ENCODE measurements at places on chromosomes 13 and 19.
A peak's percentile ranks its signal among the peaks of the same experiment; 100 is the strongest.

GRCh38 chr13:26529441-26529840, 28.0 kb upstream of the WASF3 start:
- DNase-seq, result no peak

DNA sequence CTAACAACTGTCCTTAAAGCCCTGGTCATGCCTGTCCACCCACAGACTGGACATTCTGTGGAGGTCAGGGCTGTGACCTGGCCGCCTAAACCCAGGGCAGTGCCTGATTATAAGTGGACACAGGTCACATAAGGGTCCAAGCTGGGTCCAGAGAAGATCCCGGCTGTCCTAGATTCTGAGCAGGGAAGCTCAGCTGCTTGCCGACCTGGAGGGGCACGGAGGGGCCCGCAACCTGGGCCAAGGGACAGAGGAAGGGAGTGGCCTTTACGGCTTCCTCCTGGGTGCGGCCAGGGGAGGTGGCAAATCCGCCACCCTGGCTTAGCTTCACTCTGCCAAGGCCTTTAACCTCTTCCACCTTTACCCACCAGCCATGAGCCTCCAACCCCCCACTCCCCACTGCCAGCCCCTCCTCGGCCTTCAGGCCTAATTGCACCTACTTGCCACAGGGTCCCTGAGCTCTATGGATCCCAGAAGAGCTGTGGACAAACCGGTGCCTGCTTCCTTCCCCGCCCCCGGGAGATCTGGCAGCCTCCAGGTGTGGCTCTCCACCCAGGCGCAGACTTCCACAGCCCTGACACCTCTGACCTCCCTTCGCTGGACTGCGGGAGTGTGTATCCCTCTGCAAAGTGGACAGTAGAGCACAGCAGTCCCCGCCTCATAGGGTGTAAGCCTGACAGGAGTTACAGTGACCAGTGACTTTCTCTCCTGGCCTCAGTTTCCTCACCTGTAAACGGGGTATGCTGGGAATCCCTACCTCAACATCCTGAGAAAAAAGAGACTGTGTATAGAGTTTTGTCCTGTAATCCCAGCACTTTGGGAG, 1.7 kb downstream of the CD320 start:
- no peak for DNase-seq

DNA sequence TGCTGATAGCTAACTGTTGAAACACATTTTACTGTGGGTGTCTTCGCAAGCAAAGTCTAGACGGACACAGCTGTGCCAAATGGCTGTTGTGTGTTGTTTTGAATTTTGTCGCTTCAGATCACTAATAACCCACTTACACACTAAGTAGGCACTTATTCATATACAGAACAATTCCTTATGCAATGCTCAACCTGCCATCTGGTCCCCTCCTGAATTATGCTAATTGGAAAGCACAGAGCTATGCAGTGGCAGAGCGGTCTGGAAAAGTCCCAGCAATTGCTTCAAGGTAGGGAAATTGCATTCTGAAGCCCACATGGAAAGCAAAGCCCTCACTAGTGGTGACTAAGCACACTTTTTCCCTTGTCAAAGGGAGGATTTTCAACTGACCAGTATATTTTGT, 69.9 kb downstream of the C13orf42 start:
- peak; percentile 84 for DNase-seq

DNA sequence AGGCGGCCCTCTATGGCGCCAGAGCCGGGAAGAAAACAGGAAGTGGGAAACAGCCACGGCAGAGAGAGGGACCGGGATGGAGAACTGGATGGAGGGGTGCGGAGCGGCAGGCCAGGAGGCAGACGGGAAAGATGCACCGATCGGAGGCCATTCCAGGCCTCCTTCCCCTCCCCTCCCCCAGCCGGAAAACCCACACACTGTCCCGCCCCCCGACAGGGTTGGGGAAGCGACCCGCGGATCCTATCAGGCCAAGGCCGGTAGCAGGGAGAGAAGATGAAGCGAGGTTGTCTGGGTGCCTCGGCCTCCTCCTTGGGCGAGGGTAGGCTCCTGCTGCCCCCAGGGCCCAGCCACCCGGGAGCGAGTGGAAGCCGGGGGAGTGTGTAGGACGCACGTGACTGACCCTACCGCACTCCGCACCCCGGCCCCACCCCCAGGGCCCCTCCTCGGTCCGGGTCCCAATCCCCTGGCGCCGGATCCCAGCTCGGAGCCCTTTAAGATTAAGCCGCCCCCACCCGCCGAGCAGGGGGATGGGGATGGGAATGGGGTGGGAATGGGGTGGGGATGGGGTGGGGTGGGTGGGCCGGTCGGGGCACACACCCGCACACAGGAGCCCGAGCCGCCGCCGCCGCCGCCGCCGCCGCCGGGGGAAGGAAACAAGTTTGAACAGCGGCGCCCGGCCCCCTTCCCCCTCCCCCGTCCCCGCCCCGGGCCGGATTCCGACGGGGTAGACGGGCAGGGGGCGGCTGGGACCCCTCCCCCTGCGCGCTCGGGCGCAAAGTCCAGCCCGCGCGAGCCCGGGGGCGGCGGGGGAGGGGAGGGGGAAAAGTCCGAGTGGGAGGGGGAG, 1.5 kb downstream of the ERF start:
- DNase-seq, result no peak

DNA sequence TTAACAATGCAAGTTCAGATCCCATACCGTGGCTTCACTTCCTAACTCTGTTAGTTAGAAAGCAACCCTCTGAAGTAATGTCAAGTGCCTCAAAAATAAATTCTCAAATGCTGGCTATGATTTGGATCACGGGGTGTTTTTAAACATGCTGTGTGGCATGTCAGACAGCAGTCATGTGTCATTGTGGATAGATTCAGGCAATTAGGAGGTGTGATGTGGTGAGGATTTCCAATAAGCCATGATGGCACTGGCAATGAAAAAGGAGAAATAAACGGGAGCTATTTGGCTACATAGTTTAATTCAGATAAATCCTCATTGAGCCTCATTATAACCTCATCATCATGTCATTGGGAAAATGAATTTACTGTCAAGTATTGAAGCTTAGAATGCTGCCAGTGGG, 130.3 kb downstream of the ATP8A2 start:
- no peak for DNase-seq

DNA sequence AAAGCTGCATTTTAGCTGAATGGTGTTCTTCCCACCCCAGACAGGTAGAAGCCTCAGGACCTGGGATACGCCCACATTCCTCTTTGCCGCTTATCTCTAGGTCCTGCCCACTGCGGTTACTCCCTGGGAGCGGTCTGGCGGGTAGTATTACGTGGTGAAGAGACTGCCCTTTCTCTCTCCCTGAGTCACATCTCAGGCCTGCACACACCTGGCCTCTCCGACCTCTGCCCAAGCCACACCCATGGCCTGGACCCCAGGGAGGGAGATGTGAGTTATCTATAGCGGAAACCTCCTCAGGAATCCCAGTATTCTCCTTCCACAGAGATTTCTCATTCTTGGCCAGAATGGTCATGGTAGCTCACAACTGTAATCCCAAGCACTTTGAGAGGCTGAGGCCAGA, 17.3 kb downstream of the RHPN2 start:
- no peak for DNase-seq

- DNase-seq, result no peak
Observed at GRCh38 chr13:61002686-61003085, 413.0 kb downstream of the PCDH20 start.

DNA sequence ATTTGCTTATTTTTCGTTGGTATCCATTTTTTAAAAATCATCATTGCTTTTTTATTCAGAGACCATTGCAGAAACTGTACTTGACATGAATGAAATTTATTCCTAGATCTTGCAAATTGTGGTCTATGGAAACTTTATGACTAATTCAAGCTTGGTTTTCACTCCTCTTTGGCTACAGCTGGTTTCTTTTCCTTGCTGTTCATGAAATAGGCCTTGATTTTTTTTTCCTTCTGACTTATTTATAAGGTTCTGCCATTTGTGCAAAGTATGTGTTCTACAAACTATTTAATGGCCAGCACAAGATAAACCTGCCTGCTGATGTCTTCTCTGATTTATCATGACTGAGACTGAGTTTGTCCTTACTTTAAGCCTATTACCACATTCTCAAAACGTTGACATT, 764.0 kb upstream of the SLITRK5 start:
- DNase-seq, result no peak

DNA sequence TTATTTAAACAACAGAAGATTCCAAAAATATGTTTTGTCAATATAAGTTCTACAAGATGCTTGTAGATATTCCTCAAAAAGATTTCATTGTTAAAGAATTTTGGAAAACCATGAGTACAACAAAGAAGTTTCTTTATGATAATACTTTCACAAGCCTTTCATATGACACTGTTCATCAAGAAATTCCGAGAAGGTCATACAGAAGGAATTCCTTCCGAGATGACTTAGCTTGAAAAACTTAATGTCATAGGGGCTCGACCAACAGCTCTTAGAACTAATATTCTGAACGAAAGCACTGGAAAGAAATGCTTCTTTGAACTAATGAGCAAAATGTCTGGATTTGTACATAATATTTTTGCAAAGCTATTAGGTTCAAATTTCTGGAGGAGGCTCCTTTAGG, 403.4 kb downstream of the KLF5 start:
- DNase-seq, result no peak

- no peak for DNase-seq
Observed at GRCh38 chr19:11373885-11374432, 507 bp upstream of the SWSAP1 start.

- no peak for DNase-seq
Observed at GRCh38 chr19:867301-867793, 7.9 kb downstream of the CFD start.

DNA sequence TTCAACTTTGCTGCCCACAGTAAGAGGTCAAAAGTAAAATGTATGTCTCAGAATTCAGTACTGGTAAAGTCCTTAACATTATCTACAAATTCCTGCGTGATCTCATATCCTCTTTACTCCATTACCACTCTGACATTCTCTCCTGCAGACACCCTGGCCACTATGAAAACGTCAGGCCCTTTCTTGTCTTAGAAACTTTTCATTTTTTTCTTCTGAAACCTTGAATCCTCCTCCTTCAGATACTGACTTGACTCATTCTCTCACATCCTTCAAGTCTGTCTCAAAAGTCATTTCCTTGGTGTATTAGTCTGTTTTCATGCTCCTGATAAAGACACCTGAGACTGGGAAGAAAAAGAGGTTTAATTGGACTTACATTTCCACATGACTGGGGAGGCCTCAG, 262.3 kb downstream of the POU4F1 start:
- DNase-seq, result no peak

GRCh38 chr13:106299621-106300020, 235.8 kb downstream of the EFNB2 start:
- DNase-seq, result no peak

DNA sequence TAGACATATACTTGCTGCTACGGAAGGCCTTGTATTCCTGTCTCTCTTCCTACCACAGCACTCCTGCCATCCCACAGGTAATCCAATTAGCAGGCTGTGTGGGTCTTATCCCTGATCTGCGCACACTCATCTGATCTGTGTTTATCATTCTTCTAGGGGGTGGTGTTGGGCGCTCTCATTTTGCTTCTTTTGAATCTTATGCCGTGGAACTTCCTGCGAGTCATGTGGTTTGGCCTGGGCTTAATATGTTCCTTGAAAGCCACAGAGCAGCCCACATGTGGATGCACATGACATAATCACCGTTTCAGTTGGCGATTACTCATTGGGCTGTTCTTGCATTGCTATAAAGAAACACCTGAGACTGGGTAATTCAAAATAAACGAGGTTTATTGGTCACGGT, 7.5 kb downstream of the RASA3 start:
- no peak for DNase-seq

DNA sequence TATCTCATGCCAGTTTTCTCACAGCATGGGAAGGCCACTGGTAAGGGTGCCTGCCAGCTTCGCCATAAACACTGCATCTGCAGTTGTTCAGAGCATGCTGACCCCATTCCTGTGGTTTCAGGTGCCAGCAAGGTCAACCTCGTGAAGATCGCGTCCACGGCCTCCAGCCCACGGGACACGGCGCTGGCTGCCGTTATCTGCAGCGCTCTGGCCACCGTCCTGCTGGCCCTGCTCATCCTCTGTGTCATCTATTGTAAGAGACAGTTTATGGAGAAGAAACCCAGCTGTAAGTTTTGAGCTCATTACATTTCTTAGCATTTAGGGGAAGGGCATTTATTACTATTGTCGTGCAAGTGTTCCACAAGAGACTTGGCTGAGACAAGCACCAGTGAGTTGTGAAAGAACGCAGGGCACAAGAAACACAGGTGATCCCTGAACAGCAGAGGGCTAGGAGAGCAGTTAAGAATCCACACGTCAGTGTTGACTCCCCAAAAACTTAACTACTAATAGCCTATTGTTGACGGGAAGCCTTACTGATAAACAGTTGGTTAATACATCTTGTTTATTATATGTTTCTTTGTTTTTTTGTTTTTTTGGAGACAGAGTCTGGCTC, 88.8 kb downstream of the TNFRSF19 start:
- no peak for DNase-seq

DNA sequence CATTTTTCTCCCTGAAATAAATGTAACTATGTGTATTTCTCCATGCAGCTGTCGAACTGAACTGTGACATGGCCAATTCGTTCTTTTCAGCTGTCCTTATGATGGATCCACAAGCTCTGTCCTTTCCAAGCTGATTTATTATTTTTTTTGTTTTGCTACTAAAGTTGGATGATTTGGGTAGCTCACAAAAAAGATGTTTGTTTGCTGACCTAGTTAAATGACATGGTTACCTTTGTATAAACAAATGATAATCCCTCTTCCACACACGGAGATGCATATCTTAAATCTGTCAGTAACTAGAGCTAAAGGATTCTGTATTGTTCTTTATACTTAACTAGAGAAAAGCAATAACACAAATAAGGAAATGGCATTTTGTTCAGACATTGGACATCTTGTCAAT, 884.3 kb upstream of the PCDH20 start:
- no peak for DNase-seq

DNA sequence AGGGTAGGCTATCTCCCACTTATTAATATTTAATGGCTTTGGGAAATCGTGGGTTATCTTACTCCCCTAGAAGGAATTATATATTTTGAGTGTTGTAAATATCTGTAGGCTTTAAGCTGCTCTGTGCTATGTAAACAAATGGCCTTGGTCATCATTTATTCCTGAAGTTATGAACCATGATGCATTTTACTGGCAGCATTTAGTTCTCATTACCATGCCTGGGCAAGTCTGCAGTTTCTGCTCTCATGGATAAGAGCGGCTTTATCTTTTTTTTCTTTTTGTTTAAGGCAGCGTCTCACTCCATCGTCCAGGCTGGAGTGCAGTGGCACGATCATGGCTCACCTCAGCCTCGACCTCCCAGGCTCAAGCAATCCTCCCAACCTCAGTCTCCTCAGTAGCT, 156.1 kb downstream of the IRS2 start:
- no peak for DNase-seq

GRCh38 chr19:29516821-29517395, 8.9 kb upstream of the VSTM2B start:
- DNase-seq, result no peak
